ENCODE measurements at places on chromosomes 3 and 15.

DNA sequence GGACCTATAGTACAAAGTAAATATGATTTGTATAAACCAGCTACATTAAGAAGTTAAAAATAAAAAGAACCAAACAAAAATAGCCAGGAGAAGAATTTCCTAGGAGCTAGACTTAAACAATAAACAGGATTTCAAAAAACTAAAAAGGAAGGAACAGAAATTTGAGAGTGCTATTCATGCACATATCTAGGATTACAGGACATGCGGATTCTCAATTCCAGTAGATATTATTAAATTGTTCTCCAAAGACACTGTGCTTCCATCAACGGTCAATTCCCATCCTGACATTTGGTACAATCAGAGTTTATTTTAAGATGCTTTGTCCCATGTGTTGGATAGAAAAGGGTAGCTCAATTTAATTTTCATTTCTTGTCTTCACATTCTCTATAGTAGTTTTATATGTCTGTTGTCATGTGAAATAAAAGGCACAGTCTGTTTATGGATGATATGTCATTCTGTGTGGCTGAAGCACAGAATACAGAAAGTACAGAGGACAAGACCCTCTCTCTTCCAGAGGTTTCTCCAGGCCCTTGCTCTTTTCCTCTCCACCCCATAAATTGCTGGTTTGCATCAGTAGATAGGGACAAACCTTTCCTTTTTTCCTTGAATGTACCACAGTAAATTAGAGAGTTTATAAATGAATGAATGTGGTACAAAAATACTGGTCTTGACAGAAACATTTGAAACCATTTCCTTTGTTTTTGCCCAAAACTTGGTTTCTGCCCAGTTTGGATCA is 3.5 kb downstream of the PLOD2 start:
- no peak for DNase-seq

DNA sequence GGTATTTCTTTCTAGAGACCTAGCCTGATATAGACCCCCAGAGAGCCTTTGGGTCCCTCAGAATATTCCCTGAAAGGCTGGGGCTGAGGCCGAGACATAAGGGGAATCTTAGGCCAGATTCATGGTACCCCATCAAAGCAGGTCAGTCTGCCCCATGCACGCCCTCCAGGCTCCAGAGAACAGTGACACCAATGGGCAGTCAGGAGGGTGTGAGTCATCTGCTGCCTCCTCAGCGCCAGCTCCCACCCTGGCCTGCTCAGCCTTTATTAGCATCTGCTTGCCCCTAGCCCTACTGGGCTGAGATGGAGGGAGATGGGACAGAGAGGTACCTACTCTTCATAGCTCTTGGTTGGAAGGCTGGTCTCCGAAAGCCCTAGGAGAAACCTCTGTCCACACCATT is 14.3 kb upstream of the CAMKV start:
- DNase-seq, result no peak

GRCh38 chr15:63502137-63502766 is 2.1 kb upstream of the USP3 start:
- DNase-seq, result no peak

DNA sequence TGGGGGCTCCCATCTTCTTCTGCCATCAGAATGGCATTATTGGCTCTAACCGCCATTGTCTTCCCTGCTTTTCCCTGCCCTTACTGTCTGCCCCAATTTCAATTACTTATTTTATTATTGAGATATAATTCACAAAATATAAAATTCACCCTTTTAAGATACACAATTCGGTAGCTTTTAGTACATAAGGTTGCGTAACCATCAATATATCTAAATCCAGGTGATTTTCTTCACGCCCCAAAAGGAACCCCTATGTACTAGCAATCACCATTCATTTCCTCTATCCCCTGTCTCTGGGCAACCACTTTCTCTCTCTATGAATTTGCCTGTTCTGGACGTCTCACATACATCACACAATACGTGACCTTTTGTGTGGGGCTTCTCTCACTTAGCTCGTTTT is 18.0 kb downstream of the RBP2 start:
- DNase-seq, result no peak

DNA sequence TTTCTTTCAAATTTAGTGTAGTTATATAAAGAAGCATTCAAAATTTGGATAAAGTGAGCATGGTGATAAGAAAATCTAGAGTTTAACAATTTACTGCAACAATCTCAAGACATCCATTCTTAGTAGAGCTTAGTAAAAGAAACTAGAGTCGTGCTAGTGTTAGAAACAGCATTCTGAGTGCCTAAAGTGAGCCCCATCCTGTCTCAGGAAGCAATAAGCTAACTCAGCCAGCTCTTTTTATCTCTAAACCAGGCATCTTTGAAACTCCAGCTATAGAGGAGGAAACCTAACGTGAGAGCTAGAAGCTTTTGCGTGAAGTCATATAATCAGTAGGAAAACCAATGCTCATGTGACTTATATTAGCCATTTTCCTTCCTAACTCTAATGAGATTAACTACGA is 1187.1 kb upstream of the EPHA6 start:
- no peak for DNase-seq

DNA sequence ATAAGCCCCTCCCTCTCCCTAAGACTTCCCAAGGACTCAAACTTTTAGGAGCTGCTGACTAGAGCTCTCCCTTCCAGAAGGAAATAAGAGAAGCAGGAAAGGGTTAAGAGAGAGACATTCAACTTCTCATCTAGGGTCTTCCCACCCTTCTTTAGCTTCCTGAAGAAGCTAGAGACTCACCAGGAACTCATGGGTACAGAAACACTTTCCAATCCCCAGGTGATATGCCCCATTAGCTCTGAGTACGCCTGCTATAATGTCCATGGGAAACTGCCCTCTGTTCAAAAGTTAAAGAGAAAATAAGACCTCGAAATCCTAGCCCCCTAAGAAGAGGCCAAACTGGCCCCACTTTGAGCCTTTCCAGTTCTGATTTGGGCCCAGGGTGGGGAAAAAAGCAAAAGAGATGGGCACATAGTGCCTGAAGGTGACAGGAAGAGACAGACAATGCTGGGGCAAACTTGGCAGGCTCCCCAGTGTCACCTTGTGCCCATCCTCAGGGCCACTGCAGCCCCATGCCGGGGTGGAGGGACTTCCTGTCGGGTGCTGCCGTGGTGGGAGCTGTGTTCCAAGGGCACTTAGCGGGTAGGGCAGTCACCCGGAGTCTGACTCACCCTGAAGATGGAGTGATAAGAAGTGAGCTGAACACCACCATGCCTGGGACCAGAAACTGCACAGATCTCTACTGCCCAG is 29.5 kb downstream of the CCDC12 start:
- no peak for DNase-seq

DNA sequence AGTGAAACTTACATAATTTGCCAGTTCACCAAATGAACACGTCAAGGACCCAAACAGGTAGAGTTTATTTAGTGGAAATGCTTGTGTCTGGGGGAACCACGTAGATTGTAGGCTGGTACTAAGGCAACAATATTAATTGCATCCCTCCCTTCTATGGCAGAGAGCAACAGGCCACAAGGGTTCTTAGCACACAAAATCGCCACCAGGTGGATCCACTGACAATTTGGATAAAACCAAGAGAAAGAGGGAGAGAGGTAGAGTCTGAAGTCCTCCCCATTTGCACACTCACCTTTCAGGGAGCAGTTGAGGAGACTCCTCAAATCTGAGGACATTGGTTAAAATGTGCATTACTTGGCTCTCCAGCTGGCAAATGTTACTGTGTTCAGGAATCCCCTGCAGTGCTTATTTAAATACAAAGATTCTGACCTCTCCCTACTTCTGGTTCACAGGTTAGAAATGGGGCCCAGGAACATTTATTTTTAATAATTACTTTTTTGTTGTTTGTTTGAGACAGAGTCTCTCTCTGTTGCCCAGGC is 181.0 kb upstream of the FEZF2 start:
- no peak for DNase-seq

- DNase-seq, result no peak
Observed at GRCh38 chr3:126573492-126574117, 14.9 kb upstream of the C3orf22 start.

- DNase-seq, result no peak
Observed at GRCh38 chr3:123092243-123092642, 25.4 kb downstream of the PDIA5 start.

GRCh38 chr3:183906234-183906921 is 21.7 kb upstream of the PARL start:
- no peak for DNase-seq

DNA sequence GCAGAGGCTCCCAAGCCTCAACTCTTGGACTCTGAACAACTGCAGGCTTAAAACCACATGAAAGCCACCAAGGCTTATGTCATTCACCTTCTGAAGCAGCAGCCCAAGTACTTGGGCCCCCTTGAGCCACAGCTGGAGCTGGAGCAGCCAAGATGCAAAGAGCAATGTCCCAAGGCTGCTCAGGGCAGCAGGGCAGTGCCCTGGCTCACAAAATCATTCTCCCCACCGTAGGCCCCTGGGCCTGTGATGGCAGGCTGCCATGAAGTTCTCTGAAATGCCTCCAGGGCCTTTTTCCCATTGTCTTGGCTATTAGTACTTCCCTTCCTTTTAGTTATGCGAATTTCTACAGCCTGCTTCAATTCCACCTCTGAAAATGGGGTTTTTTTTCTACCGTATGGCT is 83.4 kb downstream of the DCLK3 start:
- no peak for DNase-seq

DNA sequence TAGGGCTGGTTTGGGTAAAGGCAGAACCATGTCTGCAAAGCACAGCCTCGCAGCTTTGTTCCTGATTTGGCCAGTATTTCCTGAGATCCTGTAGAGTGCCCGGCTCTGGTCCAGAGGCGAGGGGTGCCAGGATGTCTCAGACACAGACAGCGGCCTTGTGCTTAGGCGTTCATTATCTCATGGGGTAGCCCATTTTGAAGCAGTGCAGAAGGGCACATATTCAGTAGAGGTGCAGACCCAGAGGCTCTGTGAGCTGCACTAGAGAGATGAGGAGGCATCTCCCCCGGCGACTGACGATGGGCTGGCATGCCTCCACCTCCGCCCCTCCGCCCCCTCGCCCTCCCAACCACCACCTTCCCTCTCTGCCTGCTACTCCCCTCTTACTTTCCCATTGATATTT is 170.3 kb downstream of the CHDH start:
- DNase-seq, result no peak

DNA sequence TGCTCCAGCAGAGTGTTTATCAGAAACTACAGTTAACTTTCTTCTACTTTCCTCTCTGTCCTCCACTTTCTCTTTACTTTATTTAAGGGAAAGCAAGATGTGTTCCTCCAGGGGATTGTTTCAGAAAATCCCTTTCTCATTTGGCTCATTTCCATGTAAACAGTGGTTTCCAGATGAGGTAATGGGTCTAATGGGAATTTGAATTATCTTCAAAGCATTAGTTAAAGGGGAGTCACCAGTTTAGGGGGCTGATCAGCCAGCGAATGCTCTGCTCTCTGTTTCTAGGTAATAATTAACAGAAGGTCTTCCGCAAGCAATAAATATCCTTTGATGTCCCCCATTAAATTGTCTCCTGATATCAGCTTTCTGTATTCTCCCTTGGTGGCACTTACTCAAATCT is 30.4 kb upstream of the ZNF639 start:
- DNase-seq, result no peak

GRCh38 chr3:143037867-143038266 is 36.5 kb downstream of the U2SURP start:
- DNase-seq, result no peak

GRCh38 chr15:59177317-59177660 is 29.4 kb upstream of the LDHAL6B start:
- no peak for DNase-seq

DNA sequence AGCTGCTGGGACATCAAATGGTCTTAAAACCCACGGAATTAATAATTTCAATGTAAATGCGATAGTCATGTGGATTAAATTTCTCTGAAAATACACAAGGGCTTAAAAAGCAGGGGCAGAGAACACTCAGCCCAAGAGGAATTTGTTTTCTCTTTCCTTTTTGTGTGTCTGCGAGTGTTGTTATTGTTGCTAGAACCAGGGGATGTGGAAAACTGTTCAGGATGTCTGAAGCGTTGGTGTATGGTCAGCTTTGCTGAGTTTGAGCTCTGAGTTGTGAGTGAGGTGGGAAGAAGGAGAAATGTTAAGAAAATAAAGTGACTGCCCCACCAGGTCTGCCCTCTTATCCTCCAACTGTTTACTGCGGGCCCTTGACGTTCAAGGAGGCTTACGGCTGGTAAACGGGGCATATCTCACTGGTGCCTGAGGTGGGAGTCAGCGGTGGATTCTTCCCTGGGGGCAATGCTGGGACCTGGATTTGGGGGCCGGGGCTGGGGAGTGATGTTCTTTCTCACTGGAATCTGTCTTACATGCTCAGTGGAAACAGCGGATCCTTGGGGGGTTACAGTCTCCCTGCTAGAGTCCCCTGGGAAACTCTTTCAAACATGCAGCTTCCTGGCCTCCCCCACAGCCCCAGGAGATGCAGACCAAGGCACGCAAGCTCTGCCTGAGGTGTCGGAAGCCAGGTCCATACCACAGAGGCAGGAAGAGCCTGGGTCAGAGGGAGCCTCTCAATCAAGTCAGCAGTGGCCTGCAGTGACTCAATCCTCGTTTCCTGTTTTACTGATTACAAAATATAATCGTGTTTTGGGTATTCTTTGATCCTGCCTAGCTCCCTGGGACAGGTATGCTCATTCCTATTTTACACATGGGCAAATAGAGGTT is 41.8 kb downstream of the ITGA11 start:
- DNase-seq, result peak; percentile 58

- no peak for DNase-seq
Observed at GRCh38 chr3:27666708-27667107, 55.4 kb downstream of the EOMES start.

DNA sequence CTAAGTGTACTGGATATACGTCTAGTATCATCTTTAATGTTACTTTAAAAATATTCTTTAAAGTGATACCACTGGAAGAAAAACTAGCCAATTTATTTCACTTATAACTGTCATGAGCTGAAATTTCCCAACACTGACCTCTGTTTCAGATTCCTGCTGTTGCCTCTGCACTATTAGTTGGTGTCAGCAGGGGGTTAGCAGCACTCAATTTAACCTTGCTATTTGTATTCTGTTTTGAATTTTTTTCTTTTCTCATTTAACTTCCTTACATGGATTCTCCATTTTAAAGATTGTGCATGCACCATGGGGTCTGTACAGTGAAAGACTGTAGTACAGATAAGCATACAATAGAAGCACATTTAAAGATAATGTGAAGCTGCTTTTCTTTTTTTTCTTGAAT is 169.2 kb downstream of the UBE2E2 start:
- no peak for DNase-seq

DNA sequence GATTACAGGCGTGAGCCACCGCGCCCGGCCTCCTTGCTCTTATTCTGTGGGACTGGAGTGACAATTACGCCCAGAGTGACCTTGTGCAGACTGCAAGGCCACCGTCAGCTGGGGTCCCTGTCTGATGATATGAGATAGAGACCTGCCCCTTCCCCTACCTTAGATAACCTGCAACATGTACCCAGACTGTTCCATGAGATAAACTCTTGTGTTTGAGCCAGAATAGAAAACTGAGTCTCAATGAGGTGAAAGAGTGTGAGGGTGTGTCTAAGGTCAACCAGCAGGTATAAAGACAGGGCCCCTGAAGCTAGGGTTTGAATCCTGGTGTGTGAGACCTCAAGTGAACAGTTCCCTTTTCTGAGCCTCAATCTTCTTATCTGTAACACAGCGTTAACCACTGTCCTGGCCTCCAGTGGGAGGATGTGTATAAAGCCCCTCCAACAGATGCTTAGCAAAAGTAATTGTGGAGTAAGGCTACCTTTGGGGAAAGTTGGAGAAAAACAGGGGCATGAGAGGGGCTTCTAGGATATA is 6.0 kb downstream of the TADA3 start:
- no peak for DNase-seq

GRCh38 chr15:84889313-84889990 is 5.0 kb downstream of the SLC28A1 start:
- DNase-seq, result no peak

GRCh38 chr3:52119826-52120225 is 34.4 kb downstream of the POC1A start:
- no peak for DNase-seq

All from SK-N-MC (cell line).